ENCODE measurements at places on chromosomes 5 and 9.

- no peak for DNase-seq
Measured at GRCh38 chr5:159073026-159073425, 26.7 kb downstream of the EBF1 start.

DNA sequence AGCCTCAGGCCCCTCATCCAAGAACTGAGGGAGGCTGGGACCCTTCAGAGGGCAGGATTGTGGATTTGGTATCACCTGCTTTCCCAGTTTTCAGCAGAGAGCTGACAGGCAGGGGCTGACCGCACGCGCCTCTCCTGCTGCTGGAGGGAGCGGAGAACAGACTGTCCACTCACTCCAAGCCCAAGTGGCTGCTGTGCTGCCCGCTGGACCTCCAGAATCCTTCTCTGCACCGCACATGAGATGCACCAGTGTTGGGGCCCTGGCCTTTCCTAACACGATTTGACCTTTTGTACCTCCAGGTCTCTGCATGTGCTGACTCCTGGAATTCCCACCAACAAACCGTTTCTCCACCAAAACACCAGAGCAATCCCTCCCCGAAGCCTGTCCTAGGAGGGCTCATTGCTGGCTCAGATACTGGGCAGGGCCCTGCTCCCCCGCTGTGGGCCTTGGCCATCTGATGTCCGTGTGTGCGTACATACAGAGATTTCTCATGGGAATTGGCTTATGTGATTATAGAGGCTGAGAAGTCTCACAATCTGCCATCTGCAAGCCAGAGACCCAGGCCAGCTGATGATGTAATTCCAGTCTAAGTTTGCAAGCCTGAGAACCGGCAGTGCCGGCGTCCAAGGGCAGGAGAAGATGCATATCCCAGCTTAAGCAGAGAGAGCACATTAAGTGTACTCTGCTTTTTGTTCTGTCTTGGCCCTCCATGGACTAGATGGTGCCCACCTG is 141.7 kb downstream of the GADD45G start:
- no peak for DNase-seq

DNA sequence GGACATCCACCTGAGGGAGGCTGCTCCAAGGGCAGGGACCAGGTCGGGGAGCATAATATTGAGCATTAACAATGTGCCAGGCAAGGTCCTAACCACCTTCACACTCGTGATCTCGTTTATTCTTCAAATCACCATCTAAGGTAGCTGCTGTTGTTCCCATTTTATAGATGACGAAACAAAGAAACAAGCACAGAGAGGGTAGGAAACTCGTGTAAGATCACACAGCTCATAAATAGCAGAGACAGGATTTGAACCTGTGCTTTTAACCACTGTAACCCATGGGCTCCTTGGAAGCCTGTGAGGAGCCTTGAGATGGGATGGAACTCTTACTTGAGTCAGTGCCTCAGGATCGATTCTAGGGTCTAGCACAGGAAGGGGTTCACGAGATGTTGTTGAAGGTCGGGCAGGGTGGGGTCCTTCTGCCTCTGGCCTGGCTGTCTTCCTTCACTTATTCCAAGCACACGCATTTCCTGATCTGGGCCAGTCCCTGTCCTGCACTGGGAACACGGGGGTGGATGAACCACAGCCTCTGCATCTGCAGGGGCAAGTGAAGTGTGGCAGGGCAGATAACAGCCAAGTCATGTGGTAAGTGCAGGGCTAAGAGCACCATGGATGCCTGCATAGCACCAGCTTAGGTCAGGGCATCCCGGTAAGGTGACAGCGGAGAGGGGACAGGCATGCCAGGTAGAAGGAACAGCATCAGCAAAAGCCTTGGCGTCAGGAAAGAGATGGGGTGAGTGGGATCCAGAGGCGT is 188.1 kb downstream of the MELK start:
- no peak for DNase-seq

DNA sequence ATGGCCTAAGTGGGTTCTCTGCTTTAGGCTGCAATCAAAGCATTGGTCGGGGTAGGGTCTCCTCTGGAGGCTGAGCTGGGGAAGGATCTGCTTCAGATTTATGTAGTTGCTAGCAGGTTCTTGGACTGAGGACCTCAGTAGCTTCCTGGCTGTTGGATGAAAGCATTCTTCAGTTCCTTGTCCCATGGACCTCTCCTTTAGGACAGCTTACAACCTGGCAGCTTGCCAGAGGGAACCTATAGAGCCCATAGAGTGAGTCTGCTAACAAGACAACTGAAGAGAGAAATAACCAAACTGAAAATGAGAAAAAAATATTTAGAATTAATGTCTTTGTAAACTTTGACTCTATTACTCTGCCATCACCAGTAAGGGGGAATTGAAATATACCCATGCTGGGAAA is 12.4 kb downstream of the MRPS30 start:
- no peak for DNase-seq

DNA sequence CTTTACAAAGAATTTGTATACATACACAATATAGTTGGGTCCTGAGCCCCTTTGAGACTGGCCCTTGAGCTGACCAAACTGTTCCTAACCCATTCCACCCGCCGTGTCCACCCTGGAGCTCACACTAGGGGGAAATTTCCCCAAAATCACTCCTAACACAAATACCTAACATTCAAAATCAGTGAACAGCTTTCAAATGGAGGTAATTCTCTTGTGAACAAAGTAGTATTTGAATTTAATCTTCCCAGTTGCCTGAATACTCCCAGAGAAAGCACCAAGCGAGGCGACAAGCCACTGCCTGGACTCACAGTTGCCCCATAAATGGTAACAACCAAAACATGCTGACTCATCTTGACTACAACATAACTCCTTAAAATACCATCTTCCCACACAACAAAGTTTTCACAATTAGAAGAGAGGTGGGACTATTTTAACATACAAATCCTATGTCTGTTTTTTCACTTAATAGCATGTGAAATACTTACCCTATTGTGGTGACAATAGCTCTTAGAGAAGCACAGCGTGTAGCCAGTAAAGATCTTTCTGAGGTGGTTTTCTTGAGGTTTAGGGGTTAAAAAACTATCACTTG is 31.7 kb upstream of the SCAMP1 start:
- no peak for DNase-seq

GRCh38 chr9:89305868-89306267 is 5.1 kb upstream of the CKS2 start:
- DNase-seq, result no peak

DNA sequence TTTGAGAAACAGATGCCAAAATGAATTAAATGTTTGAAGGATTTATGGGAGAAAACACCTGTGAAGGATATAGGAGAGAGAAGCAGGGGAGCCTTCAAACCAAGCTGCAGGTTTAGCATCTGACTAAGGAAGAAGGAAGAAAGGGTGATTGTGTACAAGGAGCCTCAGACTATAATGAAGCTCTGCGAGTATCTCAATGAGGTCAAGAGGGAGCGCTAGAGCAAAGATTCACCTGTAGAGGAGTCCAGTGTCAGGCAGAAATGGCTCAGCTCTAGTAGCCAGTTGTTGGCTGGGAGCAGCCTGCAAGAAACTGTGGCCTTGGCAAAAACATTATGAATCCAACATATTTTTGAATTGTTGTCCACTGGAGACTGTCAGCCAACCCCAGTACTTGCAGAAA is 20.0 kb upstream of the GHR start:
- no peak for DNase-seq

DNA sequence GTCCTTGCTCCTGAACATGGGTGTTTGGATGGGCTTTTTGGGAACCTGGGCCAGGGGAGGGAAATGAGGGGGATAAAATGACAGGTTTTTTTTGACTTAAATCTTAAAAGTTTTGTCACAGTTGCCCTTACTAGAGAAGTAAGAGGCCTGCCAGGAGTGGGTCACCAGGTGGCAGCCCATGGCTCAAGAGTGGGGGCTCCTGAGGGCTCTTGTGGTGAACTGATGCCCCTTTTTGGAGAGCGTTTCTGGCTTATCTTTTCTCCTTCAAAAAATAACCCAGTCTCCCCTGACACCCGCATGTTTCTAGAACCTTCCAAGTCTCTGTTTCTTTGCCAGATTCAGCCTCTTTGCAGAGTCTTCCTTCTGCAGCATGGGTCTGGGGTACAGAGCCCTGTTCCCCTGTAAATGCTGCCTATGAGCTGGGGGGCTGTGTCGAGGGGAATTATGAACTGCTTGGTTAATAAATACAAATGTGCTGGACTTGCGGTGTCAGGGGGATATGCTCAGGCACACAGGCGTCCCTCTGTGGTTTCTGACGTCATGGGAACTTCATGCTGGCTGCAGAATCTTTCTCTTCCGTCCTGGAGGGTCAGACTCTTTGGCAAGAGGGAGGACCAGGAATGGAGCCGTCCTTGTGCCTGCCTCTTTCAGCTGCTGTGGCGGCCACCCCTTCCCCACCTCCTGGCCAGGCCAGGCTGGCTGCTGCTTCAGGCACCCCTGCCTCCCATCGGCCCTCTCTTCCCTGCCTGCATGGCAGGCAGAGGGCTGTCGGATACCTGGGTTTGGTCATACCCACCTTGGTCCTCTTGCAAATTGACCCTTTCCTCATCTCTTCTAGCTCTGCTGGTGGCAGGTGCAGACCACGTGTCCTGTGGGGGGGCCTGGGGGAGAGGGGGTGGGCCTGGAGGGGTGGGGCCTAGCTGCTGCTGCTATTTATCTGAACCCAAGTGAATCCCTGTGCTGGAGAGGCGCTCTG is 30.1 kb downstream of the PTPA start:
- DNase-seq, result no peak
